ENCODE measurements at places on chromosomes 3 and 15.

DNA sequence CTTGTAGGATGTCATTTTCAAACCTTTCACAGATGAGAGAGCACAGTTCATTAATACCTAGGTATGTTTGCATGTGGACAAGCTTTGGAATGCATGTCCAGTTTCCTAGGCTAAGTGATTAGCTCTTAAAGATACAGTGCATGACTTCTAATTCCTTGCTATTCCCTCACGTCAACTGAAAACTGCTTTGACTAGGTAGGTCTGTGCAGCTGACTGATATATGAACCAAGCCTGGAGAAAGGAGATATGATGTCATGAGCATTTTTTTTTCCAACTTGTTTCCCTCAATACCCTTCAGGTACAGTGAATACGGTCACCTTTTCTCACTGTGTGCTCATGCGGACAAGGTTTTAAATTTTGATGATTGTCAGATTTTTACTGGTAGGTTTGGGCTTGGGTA, 41.6 kb upstream of the TASOR start:
- no peak for DNase-seq

DNA sequence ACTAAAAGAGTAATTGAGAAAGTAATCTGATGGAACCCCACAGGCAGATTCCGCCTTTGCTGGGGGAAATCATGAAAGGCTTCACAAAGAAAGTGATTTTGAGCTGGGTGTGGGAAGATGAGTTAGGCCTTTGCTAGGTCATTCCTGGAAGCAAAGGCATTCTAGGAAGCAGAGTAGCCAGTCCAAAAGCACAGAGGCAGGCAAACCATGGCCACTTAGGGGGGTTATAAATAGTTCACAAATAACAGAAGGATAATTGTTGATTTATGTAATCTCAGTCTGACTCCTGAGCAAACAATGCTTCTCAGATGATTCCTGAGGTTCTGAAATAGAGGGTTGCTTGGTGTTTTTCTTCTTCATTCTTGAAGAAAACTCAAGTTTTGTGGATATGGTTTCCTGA, 576.3 kb downstream of the NTRK3 start:
- no peak for DNase-seq

DNA sequence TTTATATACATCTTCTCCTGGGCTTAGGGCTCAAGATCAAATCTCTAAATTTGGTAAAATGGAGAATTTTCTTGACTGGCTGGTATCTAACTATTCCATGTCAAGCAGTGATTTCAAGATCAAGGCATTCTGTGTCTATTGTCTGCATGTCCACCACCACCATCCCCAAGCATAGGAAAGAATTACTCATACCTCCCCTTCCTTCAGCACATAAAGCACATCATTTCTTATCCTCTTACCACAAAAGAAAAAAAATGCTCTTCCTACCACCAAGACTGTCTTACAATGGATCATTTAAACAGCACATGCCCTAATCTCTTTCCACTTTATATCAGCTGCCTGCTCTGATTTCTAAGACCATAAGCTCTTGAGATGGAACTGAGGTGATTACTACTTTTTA, 470.5 kb upstream of the THBS1 start:
- DNase-seq, result no peak

DNA sequence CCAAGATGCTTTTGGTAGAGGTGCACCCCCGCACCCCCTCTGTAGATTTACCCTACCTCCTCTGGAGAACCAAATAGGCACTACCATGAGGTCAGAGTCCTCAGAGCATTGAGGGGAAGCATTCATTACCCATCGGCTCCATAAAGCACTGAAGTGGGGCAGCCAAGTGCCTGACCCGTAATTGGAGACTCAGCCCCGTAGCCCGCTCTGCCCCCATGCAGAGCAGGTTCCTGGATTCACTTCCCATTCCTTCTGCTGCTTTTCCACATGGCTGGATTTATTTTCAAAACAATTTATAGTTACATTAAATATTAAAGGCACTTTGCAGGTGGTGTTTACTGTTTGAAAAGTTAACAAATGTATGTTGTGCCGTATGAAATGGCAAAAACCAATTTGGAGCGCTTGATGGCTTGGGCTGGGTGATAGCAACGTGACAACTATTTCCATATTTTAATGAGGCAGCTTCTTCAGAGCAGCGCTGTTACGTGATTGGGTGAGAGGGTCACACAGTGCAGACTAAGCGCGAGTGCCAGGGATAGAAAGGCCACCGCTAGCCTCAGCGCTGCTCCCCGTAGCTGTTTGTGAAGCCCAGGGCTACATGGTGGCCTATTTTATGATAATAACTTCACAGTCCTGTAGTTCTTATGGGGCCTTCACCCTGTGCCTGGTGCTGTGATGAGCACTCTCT, 373.8 kb upstream of the PROK2 start:
- no peak for DNase-seq

- DNase-seq, result no peak
Measured at GRCh38 chr3:19994796-19995195, 17.3 kb downstream of the PP2D1 start.

All from NCI-H1105 (cell line).